ENCODE measurements at places on chromosomes 5 and 9.

- DNase-seq: no peak
These were observed 92.6 kb upstream of the MVB12B start for GRCh38 chr9:126233913-126234525.

DNA sequence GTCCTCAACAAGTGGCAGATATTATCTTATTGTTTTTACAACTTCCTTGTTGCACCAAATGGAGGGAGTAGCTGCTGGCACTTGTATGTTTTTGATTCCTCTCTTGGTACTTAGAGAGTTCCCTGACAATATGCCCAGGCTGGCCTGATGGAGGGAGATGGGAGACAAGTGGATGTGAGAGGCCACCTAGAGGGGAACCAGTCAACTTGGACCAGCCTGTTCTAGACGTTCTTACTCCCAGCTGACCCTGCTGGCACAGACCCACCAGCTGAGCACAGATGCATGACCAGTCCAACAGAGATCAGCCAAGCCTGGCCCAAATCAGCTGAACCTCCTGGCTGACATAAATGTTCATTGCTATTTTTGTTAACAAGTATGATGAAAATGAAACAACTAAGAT is 60.9 kb upstream of the GDNF start:
- no peak for DNase-seq

DNA sequence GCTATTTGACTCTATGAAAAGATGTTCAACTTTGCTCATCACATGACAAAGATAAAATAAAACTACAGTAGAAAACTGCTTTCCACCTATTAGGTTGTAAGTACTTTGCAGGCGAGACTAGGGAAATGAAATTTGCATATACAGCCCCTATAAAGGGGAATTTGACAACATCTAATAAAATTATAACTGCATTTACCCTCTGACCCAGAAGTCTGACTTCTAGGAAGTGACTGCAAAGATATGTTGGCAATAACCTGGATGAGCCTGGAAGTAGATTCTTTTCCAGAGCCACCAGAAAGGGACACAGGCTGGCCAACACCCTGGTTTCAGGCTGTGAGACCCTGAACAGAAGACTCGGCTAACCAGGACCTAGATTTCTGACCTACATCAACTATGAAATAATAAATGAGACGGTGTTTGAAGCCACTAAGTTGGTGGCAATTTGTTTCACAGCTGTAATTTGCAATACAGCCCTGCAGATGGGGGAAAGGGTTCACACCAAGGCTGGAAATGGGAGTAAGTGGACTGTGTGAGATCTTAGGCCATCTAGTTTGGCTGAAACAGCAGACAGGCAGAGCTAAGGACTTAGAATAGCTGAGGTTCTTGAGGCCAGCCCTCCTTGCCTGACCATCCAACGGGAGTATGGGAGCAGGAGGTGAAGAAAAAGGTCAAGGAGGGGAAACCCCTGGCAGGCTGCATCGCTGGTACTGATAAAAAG is 106.6 kb downstream of the SIL1 start:
- no peak for DNase-seq

- DNase-seq: no peak
These were observed 169.7 kb downstream of the ARHGAP26 start for GRCh38 chr5:142939884-142940283.

DNA sequence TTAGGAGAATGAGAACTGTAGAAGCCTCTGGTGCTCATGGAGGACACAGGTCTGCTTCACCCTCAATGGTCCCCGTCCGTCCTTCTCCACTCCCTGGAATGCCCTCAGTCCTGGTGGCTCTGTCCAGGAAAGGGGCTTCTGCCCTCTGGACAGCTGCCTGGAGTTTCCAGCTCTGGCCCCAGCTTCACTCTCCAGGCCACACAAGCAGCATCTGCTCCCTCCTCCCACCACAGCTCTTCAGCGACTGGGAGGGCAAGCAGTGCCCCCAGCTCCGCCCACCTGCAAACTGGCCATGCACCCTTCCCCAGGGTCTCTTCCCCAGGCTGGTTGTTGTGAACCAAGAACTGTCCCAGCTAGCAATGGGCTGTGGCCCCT is 4.7 kb downstream of the SARDH start:
- no peak for DNase-seq

DNA sequence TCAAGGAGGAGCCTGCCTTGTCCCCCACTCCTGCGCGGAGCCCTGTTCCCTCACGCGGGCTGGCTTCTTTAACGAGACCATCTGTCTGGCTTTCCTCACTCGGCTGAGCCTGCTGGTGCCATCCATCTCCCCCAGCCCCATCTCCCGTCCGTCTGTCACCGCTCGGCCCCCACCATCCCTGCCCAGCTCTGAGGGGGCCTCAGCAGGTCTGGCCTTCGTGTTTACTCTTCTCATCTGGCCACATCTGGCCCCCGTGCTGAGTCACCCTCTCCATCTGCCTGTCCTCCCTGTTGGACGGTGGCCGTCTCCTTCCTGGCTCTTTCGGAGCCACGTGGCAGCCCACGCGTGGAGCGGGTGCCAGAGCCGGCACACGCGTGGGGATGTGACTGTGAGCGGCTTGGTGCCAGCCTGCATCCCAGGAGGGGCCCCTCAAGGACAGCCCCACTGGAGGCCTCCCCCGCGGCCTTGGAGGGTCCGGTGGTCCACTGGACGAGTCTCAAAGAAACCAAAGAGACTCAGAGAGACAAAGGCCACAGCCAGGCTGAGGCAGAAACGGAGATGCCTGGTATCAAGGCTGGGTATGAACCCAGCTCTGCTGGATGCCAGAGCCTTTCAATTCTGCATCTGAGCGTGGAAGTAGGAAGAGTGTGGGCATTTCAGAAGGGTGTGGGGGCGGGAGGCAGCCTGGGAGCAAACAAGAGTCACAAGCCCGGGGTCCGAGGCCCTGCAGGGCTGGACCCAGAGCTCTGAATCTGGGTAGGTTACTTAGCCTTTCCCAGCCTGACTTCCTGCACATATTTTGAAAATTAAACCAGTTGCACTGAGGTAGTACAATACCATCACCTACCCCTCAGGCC is 76.7 kb upstream of the UNC5A start:
- no peak for DNase-seq

DNA sequence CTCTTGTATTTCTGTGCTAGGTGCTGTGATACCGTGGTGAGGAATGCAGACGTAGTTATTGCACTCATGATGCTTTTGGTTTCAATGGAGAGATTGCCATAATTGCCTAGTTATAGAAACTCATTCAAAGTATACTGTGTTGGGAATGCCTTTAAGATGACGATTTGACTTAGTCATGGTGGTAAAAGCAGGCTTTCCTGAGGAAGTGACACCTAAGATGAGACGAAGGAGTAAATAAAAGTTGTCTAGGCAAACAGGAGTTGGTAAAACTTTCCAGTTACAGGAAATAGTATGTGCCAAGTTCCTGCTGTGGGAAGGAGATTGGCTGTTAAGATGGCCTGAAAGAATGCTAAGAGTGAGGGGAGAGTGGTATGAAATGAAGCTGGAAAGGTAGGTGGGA is 48.1 kb downstream of the FOCAD start:
- no peak for DNase-seq

- DNase-seq: no peak
These were observed 6.3 kb downstream of the SRP19 start for GRCh38 chr5:112867411-112867810.

DNA sequence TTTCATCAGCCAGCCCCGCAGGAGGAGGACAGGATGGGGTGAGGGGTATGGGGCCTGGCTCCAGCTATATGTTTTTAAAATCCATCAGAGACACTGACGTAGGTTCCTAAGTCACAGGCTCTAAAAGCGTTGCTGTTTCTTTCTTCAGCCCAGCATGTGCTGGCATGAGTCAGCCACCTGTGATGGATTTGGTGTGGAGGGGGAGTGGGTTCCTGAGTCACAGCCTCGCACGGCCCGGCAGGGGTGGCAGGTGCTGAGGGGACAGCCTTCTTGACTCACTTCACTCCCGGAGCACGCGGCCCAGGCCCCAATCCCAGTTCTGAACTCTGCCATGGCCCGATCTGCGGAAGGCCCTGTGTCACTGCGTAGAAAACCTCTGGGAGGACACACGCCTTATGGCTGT is 38.8 kb upstream of the RPL26L1 start:
- no peak for DNase-seq

- no peak for DNase-seq
These were observed 89.6 kb downstream of the KIF4B start for GRCh38 chr5:155103146-155103545.

DNA sequence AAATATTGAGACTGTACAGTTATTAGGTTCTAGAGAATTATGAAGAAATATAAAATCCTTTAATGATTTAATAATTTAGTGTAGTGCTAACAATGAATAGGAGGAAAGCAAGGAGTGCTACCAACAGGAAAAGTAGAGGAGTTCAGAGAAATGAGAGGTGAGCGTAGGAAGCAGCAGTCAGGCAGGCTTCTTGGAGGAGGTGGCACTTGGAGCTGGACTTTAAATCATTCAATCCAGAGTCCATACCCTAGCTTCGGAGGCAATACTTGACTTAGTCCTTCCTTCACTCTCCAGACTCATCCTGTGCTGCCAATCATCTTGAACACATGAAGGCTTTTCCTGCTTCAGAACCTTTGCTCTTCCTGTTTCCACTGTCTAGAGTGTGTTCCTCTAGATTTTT is 254.3 kb downstream of the GRIA1 start:
- no peak for DNase-seq

- no peak for DNase-seq
These were observed 851.4 kb downstream of the MAT2B start for GRCh38 chr5:164356790-164357189.

DNA sequence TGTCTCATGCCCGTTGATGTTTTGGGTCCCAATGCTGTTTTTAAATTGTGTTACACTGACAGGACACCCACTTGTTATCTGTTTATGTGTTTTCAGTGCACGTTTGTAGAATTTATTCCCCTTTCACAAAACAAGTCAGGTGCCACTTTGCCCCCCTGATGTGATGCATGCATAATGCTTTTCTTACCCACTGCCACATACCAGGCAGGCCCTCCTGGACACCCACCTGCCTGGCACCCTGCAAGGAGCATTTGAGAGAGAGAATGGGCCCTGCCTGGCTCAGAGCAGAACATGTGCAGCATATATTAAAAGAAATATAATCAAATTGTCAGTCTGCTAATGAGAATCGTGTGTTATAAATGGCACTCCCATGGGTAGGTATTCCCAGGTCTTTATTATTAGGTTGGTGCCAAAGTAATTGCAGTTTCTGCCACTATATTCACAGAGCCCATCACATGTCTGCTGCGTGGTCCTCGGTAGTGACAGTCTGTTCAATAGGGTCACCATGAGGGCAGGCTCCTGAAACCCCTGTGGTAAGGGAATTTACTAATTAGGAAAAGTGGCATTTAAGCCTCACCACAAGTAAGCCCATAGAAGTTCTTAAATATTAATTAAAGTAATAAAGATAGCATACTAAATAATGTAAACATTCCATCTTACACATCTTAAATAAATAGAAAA is 52.2 kb upstream of the CKMT2 start:
- DNase-seq: no peak

- DNase-seq: no peak
These were observed 246.1 kb downstream of the MARCHF11 start for GRCh38 chr5:15933259-15934207.

DNA sequence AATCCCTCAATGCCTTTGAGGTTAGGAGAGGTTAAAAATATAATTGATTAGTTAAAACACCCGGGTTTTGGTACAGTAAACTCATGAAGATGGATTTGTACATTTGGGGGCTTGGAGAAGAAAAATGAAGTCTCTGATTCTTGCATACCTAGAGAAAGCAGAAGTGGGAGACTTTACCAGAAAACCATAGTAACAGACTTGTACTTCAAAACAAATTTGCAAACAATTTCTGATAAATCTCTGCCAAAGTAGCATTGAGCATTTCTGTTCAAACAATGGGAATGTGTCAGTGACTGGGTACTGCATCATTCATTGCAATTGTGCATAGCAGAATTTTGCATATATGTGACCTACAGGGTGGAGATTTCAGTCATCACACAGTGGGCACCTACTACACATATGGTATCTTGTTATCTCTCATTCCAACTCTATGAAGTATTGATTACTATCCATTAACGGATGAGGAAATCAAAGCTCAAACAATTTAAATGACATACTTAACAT is 256.9 kb downstream of the PLK2 start:
- DNase-seq: no peak

DNA sequence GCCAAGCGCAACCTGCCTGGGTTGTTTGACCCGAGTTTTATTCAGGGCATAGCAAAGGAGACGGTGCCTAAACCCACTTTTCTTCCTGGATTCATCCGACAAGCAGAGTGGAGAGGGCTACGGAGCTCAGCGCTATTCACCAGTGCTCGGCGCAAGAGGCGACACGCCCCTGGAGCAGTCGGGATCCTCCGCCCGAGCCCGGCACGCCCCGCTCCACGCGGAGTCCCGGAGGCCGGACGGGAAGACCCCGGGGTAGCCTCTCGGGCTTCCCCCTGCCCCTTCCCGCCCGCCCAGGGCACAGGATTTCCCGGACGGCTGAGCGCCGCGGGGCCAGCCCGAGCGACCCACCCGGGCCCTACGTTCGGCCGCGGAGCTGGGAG is 427 bp downstream of the SERINC5 start:
- no peak for DNase-seq

GRCh38 chr9:13606586-13606985 is 327.1 kb upstream of the MPDZ start:
- DNase-seq: no peak

- DNase-seq: no peak
These were observed 83.1 kb downstream of the HINT1 start for GRCh38 chr5:131081913-131082488.

DNA sequence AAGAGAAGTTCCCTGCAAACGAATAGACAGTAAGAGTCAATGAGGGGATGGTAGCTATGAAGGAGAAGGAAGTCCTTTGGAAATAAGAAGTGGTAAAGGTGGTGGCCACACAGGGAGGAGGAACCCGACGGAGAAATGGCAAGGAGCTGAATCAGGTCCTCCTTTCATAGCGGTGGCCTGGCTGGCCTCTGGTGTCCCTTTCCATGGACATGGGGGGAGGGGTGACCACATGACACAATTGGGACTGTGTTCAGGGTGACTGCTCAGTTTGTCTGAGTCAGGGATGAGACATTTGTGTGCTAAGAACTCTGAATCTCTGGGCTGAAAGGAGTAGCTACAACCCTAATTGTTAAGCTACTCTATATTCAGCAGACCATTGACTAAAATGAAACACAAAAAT is 28.7 kb upstream of the TIMD4 start:
- no peak for DNase-seq

All from stimulated activated CD4-positive, alpha-beta T cell treated with anti-CD3 and anti-CD28 coated beads, TNF-alpha, amount 100 ng/mL, for 1 hour (primary cell).